GM13976 (cell line): ENCODE measurements at places on chromosomes 5 and 9.

DNA sequence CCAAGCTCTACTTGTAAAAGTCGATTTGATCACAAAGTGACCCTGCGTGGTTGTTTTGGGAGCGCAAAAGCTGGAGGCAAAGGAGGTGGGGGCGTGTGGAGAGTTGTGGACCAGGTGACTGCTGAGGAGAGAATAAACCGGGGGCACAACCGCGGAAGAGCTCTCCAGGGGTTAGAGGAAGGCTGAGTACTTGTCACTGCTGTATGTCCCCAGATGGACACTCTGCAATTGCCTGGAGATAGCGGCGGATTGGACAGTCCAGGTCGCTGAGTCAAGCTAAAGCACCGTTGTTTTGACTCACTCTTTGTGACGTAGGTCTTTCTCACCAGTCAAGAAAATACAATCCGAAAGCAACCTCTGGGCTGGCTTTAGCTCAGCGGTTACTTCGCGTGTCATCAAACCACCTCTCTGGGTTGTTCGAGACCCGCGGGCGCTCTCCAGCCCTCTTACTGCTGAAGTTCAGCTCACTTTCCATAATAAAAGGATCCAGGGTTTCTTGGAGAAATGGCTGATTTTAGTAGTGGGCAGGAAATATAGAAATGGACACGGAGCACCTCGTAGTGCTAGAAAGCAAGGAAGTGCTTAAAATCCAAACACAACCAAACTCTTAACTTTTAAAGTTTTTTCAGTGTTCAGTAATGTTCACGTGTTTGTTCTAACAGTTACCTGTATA lies 25.7 kb downstream of the ZMAT2 start:
- peak; percentile 62 for DNase-seq

DNA sequence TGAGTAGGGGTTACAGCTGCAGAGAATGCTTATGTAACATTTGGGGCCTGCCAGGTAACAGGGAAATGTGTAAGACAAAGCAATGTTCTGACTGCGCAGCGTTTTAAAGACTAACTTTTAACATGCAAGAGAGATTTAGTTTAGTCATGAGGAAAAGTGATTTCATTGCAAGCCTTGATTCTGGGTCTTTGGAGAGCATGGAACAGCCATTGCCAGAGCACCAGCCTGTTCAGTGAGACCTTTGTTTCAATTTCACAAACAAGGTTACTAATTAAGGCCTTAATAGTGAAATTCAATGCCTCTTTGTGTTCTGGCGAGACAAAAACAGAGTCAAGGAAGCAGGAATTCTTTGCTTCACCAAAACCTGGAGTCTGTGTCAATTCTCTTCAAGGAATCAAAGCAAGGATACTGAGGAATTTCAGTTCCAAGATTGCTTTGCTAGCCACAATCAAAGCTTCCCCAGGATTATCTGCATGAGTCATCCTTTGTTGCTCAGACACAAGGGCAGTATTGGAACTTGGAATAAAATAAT lies 14.4 kb downstream of the CKMT2 start:
- DNase-seq: no peak

- DNase-seq: no peak
Measured at GRCh38 chr5:143397302-143398052, 6.0 kb downstream of the NR3C1 start.

DNA sequence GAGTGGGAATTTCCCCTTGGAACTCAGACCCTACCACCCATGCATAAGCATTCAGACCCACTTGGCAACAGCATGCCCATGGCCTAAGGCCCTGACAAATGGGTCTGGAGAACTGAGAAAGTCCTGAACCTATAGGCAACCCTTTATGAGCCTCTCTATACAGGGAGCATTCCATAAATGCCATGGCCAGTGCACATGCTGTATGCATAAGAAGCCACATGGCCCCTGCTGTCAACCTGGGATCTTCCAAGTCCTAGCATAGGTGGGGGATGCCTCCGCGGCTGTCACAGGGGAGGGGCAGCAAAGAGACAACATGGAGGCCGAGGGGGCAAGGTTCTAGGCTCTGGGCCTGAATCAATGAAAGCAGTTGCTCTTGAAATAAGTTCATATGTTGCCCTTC lies 8.2 kb upstream of the NIPAL4 start:
- DNase-seq: no peak

DNA sequence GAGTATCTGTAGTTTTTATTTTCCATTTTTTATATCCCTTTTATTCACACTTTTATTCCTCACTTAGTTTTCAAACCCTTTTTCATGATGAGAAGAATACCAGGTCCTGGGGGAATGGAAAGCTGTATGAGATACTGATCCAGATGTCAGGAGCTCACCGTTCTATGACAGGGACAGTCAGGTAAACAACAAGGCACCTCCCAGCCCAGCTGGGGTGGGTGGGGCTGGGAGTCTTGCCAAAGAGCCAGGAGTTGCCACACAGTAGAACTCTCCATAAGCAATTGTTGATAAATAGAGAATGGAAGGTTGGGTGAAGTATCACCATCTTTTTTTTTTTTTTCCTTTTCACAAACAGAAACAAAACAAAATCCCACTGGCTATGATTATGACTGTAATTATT lies 225.8 kb downstream of the NSG2 start:
- no peak for DNase-seq

GRCh38 chr9:89597711-89598362 lies 7.0 kb upstream of the GADD45G start:
- peak; percentile 61 for DNase-seq

DNA sequence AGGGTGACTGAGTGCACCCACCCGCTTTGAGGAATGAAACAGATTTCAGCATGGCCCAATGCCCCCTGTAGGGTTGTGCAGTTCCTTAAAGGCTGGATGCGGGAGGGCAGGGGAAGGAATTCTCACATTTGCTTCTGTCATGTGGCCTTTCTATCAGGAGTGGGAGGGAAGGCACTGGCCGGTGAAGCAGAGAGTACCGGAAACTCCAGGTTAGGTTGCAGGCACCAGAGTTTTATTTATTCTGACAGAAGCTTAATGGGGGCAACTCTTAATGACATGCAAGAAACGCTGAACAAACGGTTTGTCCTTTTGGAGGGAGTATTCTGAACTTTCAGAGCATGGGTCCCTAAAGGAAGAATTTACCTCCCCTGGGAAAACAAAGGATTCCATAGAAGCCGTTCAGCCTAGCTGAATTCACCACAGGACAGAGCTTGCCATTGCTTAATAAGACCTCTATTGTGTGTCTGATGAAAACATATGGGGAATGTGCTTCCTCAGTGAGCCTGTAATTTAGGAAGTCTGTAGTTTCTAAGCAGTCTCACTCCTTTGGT lies 44.1 kb upstream of the EQTN start:
- DNase-seq: no peak

DNA sequence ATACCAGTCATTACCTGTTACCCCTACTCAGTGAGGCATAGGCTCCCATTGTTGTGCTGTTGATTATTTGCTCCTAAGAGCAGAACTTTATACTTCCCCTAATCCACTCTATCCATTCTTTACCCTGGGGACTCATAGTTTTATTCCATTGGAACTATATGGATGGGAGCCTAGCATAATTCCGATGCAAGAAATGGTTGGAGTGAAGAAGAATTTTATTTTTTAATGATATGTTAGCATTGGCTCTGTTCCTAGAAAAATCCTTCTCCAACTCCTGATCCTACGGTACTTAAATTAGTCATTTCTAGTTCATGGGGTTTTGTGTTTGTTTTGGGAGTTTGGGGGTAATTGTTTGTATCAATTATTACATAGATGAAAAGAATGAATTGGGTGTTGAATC lies 191.5 kb downstream of the GOLPH3 start:
- DNase-seq: no peak

DNA sequence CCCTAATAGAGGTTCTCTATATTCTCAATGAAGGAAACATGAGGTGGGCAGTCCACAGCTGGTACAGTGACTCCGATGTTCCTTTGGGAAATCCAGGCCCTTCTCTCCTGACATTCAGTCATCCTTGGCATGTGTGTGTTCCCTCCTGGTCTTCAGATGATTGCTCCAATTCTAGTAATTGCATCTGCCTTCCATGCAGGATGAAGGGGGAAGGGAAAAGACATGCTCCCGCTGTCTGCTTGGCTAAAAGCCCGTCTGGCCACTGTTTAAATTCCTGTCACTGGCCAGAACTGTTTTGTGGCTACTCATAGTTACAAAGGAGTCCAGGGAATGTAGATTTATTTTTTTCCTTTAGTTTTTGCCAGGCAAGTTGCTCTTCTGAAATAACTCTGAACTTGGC lies 65.0 kb downstream of the MAST4 start:
- DNase-seq: no peak

- DNase-seq: no peak
Measured at GRCh38 chr9:69472101-69472620, 147.1 kb downstream of the ENTREP1 start.

GRCh38 chr9:72092820-72093219 lies 32.4 kb upstream of the C9orf57 start:
- no peak for DNase-seq

DNA sequence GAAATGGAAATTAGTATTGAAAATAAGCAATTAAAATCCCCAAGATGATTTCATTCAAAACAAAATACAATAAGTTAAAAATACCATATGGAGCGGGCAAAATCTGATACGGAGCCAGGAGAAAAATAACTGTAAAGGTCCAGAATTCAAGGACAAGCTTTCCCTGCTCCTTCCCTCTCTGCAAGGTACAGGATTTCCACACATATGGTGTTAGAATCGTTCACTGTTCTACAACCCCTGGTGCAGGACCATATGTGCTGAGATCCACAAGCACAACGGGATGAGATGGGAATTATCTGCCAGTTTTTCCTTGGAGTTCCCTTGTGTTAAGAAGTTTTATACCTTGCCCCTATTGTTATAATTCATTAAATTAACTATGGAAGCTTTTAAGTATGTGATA lies 94.7 kb upstream of the DMAC1 start:
- no peak for DNase-seq

GRCh38 chr9:8907868-8908267 lies 1108.3 kb upstream of the DMAC1 start:
- DNase-seq: no peak
